ENCODE measurements at places on chromosomes 12 and 14. TPM values are rescaled to one million over a fixed set of nuclear protein-coding genes. Genes with fewer than 3 reads are reported as not detected.
A peak's percentile ranks its signal among the peaks of the same experiment; 100 is the strongest.

DNA sequence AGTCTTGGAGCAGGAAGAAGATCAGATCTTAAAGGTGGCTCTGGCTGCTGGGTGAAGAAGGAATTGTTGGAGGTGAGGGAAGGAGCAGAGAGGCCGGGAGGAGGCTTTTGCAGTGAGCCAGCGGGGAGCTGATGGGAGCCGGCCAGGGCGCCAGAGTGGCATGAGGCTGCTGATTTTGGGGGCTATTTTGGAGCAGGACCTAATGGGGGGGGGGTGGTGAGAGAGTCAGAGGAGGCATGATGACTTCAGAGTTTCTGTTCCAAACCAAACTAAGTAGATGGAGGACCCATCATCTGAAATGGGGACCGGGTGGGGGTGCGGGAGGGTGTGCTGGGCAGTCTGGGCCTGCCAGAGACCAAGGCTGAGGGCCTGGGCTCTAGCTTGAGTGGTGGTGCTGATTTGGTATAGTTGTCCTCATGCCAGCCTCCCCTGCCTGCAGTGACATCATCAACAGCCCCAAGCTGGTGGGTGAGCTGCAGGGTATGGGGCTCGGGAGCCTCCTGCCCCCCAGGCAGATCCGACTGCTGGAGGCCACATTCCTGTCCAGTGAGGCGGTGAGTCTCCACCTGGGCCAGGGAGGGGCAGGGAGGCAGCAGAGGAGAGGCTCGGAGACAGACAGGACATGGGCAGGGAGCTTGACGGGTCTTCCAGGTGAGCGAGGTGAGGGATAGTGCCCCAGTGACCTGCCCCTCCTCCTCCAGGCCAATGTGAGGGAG is 6.2 kb downstream of the TNFAIP2 start:
- peak; percentile 18 for DNase-seq

- no peak for DNase-seq
Observed at GRCh38 chr14:53124786-53125185, 28.3 kb downstream of the DDHD1 start.

DNA sequence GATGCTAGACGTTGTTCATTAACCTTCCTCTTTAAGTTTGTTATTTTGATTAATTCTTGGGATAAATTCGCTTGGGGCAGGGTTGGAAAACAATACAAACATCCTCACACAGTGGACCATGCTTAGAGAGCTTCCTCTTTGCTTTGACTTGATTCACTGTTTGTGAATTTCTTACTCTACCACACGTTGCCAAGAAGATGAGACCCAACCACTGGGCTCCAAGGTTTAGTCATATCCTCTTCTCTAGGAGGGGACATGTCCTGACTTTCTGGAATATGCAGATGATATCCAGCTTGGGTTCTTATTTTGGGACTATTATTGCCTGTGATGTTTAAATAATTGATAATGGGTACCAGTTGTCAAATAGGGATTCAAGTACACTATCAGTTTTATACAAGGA is 428.2 kb downstream of the ATP23 start:
- DNase-seq = no peak

DNA sequence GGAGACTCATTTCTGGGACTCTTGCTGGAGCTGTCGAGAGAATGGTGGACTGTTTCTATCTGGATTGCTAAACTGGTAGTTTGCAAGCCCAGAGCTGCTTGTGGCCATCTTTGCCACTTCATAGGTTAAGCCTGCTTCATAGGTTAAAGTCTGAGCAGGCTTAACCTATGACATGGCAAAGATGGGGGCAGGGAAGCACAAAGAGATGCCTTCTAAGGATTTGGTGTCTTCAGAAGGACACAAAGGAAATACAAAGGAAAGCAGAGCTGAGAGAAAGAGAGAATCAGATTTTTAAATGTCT is 78.4 kb upstream of the MAX start:
- DNase-seq = no peak

DNA sequence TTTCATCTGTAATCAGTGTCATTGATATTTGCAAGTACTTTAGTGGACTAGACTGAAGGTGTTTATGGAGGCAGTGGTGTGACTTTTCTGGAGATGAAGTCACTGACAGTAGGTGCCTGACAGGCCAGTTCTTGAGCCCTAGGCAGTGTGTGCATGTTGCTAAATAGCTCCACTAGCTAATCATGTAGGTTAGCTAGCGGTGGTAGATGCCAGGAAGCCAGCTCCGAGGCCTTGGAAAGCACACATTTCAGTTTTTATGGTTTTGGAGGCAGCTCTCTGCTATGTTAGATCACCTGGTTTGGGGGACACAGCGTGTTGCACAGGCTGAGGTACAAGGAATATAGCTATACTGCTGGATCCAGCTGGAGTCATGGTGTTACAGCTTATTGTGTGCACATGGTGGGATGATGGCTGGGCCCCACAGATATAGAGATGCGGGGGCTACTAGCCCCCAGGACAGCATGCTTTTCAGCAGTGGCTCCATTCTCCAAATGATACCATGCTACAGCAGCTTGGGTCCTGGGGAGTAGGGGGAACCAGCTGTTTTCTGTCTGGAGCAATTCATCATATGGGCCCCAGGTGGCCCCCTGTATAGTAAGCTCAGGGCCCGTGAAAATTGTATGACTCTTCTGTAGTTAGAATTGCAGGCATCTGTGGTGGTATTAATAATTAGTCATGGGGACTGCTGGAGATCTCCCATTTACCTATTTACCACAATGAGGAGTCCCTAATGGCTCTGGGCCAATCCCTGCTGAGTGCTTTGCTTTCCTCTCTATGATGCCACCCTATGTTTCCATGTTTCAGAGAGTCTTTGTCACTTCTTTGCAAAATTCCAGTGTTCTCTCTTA is 367.2 kb upstream of the LMO3 start:
- no peak for DNase-seq

HSP90AA1 gene
- total RNA-seq = 289 TPM

RIMKLB gene
- total RNA-seq = 164 TPM

GRCh38 chr12:69466867-69467266 is 3.3 kb upstream of the FRS2 start:
- no peak for DNase-seq

- DNase-seq = no peak
Observed at GRCh38 chr14:67967206-67967605, 147.6 kb downstream of the RAD51B start.

DNA sequence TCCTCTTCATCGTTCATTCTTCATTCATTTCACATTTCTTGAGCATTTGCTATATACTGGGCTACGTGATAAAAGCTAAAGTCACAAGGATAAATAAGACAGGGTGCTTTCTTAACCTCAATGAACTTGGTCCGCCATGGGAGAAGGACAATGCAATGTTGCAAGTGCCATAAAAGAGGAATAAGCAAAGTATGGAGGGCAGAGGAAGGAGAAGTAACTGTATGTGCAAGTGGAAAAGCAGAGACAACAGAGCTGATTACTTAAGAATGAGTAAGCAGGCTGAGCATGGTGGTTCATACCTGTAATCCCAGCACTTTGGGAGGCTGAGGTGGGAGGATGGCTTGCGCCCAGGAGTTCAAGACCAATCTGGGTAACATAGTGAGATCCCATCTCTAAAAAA is 14.4 kb downstream of the AREL1 start:
- DNase-seq = no peak

DNA sequence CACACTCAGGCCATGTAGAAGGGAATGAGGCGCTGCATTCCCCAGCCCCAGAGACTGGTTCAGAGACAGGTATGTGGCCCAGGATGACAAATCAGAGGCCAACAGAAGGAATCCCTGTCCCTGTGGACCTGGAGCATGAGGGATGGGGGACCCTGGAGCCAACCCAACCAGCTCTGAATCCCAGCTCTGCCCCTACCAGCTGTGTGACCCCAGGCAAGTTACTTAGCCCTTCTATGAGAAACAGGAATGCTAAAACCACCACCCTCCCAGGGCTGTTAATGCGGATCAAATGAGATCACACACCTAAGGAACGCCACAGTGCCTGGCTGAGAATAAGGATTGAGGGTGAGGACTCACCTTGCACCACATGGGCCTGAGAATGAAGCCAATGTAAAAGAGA is 15.6 kb downstream of the ITPK1 start:
- no peak for DNase-seq

SETD1B gene
- total RNA-seq = 2.4 TPM

GRCh38 chr12:83198291-83199015 is 511.7 kb downstream of the TMTC2 start:
- DNase-seq = no peak

SMOC1 gene
- total RNA-seq = 12.2 TPM

DNA sequence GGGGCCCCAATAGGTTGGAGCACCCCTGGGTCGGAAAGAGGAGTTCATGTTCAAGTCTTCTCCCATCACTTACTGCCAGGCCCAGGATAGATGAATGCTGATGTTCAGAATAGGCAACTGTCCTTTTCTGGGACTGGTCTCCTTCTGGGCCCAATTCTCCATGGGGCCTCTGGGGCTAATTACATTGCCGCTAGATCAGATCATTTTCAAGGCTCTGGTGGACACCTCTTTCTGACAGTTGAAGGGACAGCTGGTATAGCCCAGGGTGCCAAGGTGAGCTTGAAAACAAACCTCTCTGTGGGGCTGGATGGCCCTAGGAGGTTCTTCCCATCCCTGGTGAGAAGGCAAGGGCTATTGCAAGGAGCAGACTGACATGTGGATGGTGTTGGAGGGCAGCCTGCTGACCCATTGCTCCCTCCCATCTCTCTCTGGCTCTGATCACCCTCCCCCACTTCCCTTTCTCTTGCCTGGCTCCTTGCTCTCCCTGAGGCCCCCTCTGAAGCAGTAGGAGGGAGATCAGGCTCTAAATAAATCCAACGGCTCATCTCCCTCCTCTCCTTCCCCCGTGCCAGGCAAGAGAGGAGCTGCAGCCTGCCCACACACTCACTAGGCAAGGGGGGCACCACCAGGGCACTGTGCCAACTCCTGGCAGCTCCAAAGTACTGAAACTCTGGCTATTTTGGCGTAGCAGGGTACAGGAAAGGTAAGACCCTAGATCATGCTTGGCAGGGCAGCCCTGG is 1.9 kb downstream of the CACNB3 start:
- no peak for DNase-seq

GRCh38 chr14:99257673-99258221 is 14.2 kb downstream of the BCL11B start:
- no peak for DNase-seq

ABHD12B gene
- total RNA-seq = not detected

STRAP gene
- total RNA-seq = 74.2 TPM

DNA sequence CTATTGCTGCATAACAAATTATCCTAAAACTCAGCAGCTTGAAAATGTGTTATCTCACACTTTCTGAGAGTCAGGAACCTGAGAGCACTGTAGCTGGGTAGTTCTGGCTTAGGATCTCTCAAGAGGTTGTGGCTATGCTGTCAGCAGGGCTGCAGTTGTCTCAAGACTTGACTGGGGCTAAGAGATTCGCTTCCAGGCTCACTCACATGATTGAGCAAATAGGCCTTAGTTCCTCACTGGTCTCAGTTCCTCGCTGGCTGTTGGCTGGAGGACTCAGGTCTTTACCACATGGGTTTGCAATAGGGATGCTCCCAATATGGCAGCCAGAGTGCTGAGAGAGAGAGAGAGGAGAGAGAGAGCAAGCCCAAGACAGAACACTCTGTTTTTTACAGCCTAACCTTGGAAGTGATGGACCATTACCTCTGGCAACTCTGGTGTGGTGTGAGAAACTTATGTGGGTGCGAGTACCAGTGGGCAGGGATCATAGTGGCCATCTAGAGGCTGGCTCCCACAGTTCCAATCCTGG is 15.9 kb upstream of the DHRS2 start:
- no peak for DNase-seq

- no peak for DNase-seq
Observed at GRCh38 chr12:4555804-4556203, 6.2 kb upstream of the DYRK4 start.

POTEG gene
- total RNA-seq = not detected

- no peak for DNase-seq
Observed at GRCh38 chr12:63941166-63941800, 96.8 kb downstream of the SRGAP1 start.

DNA sequence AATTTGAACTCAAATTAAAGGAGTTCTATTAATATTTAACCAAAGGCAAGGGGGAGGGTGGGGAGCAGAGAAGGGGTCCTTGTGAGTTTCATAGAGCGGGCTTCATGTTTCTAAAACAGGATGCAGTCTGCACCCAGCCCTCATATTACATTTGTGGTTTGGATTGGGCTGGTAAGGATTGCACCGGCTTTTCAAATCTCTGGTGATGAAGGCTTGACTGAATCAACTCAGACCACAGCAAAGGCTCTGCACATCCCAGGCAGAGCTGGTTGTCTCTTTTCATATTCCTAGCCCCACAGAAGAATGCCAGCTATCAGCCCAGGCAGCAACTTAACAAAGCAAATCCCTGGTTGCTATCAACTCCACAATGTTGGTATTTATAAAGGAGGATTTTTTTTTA is 1221.4 kb downstream of the VRK1 start:
- no peak for DNase-seq

PPP1R1A gene
- 10.6 TPM for total RNA-seq

RTN1 gene
- total RNA-seq = 877 TPM

DNA sequence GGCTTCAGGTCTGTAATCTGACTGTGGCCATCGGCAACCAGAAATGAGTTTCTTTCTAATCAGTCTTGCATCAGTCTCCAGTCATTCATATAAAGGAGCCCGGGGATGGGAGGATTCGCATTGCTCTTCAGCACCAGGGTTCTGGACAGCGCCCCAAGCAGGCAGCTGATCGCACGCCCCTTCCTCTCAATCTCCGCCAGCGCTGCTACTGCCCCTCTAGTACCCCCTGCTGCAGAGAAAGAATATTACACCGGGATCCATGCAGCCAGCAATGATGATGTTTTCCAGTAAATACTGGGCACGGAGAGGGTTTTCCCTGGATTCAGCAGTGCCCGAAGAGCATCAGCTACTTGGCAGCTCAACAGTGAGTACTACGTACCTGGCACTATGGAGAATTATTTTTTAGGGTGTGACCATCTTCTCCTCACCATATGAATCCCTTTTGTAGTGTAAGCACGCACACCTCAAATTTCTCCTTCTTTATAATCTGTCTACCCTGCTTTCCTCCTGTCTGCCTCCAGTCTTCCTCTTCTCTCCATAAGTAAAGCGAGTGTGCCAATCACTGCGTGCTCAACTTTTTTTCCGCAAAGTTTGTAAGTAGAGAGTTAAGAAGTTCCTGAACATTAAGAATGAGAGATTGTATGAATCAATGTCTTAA is at the start of gene TPH2:
Gene TPH2 (plus strand): TSS at position 118 of the 658 bp plus-strand sequence. CDS start 142 bp downstream, at position 260.
- peak; percentile 3 for DNase-seq

DNA sequence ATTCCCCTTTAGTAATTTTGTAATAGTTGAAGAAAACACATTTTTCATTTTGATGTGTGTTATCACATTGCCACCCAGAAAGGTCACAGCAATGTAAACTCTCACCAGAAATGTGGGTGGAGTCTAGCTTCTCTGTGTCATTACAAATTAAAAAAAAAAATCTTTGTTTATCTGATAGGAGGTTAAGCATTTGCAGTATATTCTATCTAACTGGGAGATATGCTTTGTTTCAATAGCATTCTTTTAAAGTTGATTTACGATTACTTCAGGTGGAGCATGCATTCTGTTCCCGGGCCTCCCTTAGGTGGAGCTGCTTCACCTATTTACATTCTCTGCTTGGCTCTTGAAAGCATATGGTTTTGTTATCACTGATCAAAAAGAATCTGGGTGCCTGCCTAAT is 7.8 kb downstream of the ADIPOR2 start:
- no peak for DNase-seq

- no peak for DNase-seq
Observed at GRCh38 chr12:62655666-62656151, 189.1 kb downstream of the MON2 start.

POLE2 gene
- total RNA-seq = 5.3 TPM

Data from frontal cortex (tissue), 4 donors.